ENCODE measurements at places on chromosomes 13 and 19.

- no peak for DNase-seq
Measured at GRCh38 chr19:42155796-42156195, 23.6 kb upstream of the POU2F2 start.

GRCh38 chr13:69959046-69959445, 148.6 kb upstream of the ATXN8OS start:
- no peak for DNase-seq

- no peak for DNase-seq
Measured at GRCh38 chr13:76091076-76091475, 454.9 kb downstream of the LMO7 start.

DNA sequence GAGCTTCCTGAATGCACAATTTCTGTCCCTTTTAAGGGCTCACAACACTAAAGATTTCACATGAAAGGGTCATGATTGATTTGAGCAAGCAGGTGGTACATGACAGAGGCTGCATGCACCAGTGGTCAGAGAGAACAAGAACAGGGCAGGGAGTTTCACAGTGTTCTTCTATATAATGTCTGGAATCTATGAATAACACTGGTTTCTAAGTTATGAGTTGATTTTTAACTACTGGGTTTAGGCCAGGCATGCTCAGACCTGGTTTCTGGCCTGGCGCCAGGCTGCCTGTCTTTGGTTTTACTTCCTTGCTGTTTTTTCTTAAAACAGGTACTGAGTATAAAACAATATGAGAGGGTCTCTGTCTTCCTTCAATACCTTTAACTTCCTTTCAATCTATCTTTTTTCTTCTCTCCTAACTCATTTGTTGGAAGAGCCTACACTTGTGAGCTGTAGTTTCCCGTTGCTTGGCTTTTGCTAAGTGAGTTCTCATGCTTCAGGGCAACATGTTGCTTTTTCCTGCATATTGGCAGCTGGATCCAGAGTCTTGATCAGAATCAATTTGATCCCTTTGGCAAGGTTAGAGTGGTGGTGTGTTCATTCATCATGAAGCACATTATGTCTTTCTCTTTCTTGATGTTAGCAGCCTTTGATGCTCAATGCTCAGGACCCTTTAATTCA, 38.5 kb upstream of the FGF14 start:
- no peak for DNase-seq

DNA sequence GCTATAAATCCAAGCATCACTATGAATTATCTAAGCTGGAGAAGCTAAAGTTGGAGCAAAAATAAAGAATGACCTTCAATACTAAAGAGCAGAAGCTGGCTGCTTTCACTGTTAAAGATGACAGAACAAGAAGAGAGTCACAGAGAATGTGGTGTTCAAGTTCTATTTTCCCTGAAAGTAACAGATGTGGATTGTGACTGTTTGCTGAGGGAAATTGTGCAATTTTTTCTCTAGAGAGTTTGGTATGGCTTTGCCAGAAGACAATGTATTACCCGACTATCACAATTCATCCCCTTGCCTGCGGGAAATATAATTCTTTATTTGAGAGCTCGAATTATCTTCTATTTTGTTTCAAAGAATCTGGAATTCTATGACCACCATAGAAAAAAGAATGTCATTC, 83.1 kb downstream of the TNFSF13B start:
- no peak for DNase-seq

- no peak for DNase-seq
Measured at GRCh38 chr19:2469102-2469914, 6.6 kb upstream of the GADD45B start.

DNA sequence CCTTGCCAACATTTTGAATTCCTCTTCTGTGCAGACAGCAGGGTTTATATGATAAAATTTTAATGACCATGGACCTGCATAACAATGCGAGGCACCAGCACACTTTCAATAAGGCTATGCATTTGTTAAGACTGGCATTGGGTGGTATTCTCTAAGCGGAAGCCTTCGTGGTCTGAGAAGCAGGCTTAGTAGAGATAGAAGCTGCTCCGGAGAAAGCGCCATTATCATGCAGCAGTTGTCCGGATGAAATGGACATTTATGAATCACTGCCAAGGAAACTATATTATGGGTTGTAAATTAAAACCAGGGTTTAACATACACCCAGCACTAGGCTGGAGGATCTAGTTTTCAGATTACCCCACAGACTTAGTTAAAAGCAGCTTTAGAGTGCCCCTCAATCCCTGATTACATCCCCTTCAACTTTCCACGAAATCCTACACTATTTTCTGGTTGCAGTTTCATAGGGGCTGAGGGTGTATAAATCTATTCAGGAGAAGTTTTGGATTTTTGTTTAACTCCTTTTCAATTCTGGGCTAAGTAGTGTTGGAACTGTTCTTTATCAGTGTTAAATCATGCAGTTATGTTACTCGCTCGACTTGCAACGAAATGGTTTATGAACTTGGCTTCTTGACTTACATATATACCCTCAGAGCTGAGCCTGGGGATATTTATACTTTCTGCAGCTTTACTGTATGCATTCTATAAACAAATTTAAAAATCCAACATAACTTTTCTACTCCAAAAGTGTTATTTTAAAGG, 193.3 kb downstream of the PCDH9 start:
- DNase-seq: no peak

GRCh38 chr19:29088761-29089160, 124.2 kb downstream of the UQCRFS1 start:
- DNase-seq: no peak

- peak; percentile 17 for DNase-seq
Measured at GRCh38 chr13:94674609-94675348, 37.6 kb downstream of the SOX21 start.

GRCh38 chr13:114069376-114070097, 62.9 kb downstream of the RASA3 start:
- DNase-seq: no peak

GRCh38 chr19:54530866-54531265, 28.2 kb downstream of the LAIR2 start:
- DNase-seq: no peak

- no peak for DNase-seq
Measured at GRCh38 chr13:73286177-73286576, 227.4 kb downstream of the KLF5 start.

GRCh38 chr19:13841086-13841961, 35.6 kb upstream of the NANOS3 start:
- no peak for DNase-seq

- DNase-seq: no peak
Measured at GRCh38 chr13:91145571-91146205, 201.8 kb upstream of the MIR17HG start.

GRCh38 chr13:101018720-101019119, 344.1 kb upstream of the TMTC4 start:
- no peak for DNase-seq

- no peak for DNase-seq
Measured at GRCh38 chr19:3512562-3513228, 6.6 kb downstream of the FZR1 start.

- DNase-seq: no peak
Measured at GRCh38 chr13:35477386-35477946, 977 bp upstream of the MAB21L1 start.

GRCh38 chr13:40667622-40667978, 1.2 kb upstream of the FOXO1 start:
- DNase-seq: no peak

- DNase-seq: peak; percentile 84
Measured at GRCh38 chr19:11380653-11381537, 3.2 kb downstream of the EPOR start.

GRCh38 chr19:36225219-36225892, 10.4 kb downstream of the ZNF146 start:
- no peak for DNase-seq

DNA sequence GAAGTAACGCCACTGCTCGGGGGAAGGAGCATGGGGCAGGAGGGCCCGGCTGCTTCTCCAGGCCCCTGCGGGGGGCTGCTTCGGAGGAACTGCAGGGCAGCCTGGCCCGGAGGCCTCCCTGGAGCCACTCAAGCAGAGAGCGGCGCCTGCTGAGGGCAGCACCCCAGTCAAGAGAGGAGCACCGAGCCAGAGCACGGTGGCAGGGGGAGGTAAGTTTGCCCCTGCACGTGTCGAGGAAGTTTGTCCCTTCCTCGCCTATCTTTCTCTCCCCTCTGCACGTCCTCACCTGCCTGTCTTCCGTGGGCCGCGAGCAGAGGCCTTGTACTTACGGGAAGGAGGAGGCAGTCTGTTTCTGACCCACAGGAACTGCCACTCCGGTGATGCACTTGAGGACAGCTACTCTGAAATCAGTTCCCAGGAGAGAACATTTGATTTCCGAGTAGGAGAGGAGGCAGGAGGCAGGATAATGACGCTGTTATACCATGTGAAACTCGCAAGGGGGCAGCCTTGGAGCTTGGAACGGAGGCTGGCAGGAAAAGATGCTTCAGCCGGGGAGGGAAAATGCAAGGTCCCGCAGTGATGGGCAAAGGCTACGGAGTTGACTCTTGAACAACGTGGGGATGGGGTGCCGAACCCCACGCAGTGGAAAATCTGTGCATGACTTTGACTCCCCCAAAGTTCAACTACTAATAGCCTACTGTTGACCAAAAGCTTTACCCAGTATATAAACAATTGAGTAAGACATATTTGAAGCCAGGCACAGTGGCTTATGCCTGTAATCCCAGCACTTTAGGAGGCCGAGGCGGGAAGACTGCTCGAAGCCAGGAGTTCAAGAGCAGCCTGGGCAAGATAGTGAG, 5.0 kb downstream of the FFAR1 start:
- peak; percentile 63 for DNase-seq

GRCh38 chr13:44240611-44241145, 132.9 kb upstream of the SERP2 start:
- no peak for DNase-seq

DNA sequence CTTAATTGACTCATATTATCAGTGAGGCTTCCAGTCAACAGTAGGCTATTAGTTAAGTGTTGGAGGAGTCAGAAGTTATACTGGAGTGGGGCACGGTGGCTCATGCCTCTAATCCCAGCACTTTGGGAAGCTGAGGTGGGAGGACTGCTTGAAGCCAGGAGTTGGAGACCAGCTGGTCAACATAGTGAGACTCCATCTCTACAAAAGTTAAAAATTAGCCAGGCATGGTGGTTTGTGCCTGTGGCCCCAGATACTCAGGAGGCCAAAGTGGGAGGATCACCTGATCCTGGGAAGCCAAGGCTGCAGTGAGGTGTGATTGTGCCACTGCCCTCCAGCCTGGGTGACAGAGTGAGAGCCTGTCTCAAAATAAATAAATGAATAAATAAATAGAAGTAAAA, 53.2 kb downstream of the COMP start:
- DNase-seq: no peak

DNA sequence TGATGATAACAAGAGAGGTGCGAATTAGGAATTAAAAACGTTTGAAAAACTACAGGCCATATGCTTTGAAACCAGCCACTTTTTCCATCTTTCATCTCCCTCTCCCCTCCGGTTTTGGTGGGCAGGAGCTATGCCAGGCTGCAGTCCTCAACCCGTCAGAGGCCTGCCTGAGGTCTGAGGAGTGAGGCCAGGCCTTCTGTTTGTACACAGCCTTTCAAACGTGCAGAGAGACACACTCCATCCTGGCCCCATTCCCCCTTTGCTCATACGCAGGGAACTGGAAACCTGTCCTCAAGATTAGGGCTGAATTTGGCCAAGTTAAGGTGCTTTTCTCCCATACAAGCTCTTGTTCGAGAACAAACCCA, 74.5 kb downstream of the ZIC5 start:
- no peak for DNase-seq

GRCh38 chr19:50003254-50003788, 21.9 kb downstream of the VRK3 start:
- DNase-seq: no peak

DNA sequence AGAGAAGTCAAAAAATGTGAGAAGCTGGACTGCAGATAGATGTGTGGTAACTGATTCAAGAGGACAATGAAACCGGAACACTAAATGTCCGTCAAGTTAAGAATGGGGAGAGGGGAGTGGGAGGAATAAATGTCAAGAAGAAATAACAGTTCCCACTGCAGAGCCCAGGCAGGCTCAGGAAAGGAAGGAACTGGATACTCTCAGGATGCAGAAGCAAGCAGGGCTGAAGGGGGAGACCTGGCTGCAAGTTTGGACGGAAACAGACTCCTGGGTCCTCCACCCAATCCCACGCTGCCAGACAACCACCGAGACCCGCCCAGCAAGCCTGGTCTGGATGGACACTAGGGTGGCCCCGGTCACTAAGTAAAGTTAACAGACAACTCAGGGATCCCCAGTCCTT, 18.1 kb downstream of the TUBGCP3 start:
- no peak for DNase-seq

DNA sequence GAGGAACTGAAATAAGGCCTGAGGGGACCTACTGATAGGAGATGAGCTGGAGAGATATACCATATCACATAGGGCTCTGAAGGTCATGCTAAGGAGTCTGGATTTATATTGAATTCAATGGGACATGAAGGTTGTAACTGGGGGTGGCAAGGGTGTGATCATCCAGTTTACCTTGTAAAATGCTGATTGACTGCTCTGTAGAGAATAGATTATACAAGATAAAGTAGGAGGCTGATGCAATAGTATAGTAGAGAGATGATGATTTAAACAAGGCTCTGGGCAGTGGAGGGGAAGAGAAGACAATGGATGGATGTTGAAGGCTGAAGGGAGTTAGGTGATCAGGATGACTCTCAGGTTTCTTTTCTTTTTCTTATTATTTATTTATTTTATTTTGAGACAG, 18.0 kb upstream of the PAN3 start:
- no peak for DNase-seq

DNA sequence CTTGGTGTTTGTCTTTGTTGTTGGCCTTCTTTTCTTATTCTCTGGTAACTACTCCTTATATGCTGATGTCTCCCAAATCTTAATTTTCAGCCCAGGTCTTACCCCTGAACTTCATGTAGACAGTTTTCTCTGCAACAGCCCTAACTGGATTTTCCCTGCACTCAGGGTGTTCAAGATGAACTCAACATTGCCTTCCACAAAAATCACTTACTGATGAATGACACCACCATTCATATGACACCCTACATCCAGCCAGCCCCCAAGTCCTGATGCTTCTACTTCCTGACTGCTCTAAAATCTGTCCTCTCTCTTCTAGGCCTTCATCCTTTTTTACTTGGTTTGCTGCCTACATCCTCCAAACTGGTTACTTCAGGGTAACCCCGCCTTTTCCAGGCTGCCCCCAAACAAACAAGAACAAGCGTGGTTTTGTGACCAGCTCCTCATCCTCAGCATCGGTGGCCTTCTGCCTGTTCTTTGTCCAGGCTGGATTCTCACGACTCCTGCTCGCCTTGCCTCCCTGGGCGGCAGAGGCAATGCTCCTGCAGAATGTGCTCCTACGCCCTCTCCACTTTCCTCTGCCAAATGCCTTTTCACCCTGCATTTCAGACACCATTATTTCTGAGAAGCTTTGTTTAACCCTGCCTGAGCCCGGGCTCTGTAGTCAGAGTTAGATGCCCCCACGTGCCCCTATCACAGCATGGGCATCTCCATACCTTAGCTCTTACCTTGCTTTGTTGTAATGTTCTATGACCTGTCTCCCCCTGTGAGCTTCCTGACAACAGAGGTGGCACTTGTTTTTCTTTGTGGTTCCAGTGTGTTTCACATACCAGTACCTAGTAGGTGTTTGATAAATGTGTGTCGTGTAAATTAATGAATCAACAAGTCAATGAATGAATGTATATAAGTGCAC, 61.8 kb downstream of the WDFY2 start:
- DNase-seq: no peak

- no peak for DNase-seq
Measured at GRCh38 chr13:23020246-23020843, 160.4 kb upstream of the SGCG start.

GRCh38 chr13:62631124-62631523, 1215.5 kb upstream of the PCDH20 start:
- no peak for DNase-seq
